Spinal cord (tissue), 10 donors: ENCODE measurements at places on chromosomes 3 and 15.
A peak's percentile ranks its signal among the peaks of the same experiment; 100 is the strongest.

DNA sequence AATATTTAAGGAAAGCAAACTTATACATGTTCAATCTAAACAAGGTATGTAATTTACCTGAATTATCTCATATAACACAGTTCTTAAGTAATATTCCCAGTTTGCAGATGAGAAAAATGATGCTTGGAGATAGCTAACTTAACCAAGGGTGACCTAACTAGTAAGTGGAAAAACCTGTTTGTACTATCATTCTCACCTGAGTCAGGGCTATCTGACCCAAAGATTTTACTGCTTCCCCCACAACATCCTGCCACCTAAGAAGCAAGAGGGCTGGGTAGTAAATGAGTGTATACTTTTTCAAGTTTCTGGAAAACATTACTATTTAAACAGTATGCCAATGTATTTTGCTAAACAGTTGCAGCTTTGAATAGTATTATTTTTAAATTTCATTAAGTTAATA lies 10.6 kb downstream of the TP63 start:
- DNase-seq, result no peak

DNA sequence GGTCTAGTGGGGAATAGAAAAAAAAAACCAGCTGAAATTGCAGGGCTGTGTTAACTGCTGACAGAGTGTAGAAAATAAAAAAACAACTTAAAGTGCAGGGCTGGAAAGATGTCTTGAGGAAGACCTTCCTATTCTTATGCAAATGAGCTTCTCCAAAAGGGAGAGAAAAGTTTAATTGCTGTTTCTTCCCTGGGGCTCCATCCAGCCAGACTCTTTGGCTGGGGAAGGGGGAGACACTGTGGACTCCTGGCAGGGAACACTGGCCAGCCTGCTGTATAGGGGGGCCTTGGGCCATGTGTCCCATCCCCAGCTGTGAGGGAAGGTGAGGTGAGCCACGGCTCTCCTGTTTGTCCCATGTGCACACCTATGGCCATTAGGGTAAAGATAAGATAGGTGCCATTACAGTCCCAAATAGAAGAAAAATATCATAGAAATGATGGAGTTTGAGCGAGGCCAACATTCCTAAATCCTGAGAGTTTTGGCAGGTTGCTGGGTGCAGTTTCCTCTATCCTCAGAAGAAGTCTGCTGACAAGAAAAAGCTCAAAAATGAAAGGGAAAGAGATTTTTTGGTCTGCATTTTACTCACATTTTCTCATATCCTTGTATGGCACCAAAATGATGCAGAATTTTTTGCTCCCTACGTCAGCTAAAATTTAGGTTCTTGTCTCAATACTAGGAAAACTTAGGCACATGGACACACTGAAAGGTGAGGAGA lies 901.7 kb downstream of the PLOD2 start:
- DNase-seq, result peak; percentile 11

- DNase-seq, result no peak
Observed at GRCh38 chr15:40697916-40698315, 2.9 kb downstream of the RAD51 start.

DNA sequence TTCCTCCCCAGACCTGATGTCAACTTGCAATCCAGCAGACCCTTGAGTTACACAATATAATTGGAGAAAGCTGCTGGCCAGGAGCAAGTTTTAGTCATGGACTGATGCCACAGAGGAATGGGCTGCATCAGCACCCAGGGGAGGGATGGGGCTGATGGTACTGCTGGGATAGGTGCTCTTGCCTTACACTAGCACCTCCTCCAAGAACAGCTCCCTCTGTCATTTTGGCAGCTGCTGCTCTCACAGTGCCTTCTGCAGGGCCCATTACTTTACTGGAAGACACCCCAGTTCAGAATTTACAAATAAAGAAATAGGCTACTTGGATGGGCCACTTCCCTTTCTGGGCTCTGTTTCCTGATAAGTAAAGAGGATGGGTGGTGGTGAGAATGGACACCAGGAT lies 85.3 kb upstream of the RORA start:
- no peak for DNase-seq

DNA sequence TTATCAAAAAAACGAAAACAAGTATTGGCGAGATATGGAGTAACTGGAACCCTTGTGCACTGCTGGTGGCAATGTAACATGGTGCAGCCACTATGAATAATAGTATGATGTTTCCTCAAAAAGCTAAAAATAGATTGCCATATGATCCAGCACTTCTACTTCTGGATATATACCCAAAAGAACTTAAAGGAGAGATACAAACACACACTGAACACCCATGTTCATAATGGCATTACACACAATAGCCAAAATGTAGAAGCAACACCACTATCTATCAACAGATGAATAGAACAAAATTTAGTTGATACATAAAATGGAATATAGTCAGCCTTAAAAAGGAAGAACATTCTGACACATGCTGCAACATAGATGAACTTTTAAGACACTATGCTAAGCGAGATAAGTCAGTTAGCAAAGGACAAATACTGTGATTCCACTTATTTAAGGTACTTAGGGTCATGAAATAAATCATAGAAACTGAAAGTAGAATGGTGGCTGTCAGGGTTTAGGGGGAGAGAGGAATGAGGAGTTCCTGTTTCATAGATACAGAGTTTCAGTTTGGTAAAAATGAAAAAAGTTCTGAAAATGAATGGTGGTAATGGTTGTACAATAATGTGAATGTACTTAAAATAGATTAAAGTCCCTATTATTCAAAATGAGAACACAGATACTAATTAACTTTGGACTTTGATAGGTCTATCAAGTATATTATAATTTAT lies 59.4 kb upstream of the IMPG2 start:
- no peak for DNase-seq

- DNase-seq, result no peak
Observed at GRCh38 chr3:40341671-40342070, 32.2 kb downstream of the EIF1B start.

- no peak for DNase-seq
Observed at GRCh38 chr3:196287090-196287439, 461 bp downstream of the PCYT1A start.

GRCh38 chr15:54481819-54482218 lies 503.6 kb downstream of the UNC13C start:
- DNase-seq, result no peak

DNA sequence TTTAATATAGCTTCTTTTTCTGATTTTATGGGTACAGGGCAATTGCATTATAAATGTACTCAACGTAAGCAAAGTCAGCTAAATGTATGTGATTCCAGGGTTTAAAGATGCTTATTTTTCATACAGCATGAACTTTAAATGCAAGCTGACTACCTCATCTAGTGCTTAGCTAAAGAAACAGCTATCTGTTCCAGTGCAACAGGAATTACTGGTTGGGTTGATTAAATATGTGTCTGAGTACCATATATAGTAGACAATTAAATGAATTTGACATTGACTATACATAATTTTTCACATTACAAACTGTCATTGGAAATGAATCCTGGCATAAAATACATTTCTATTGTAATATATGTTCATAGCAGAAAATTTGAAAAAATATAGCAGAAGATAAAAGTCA lies 26.3 kb upstream of the SV2B start:
- DNase-seq, result no peak

- DNase-seq, result no peak
Observed at GRCh38 chr3:56304069-56304468, 164.2 kb downstream of the ERC2 start.

DNA sequence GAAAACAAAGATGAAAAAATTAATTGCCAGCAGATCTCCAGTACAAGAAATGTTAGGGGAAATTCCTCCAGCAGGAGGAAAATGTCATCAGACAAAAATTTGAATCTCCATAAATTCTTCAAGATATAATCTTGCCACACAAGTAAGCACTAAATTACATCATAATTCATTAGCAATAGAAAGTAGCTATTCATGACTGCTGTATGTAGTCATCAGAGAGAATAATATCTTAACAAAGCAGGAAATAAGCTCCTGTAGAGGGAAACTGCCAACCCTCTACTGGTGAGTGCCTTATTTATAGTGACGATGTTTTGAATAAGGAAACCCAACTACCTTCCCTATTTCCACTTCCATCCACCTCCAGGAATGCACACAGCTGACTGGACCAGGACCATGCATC lies 15.8 kb upstream of the SLC27A2 start:
- DNase-seq, result no peak

GRCh38 chr3:52277972-52278509 lies 408 bp downstream of the WDR82 start:
- no peak for DNase-seq

GRCh38 chr3:25583343-25583742 lies 81.4 kb downstream of the TOP2B start:
- DNase-seq, result no peak

DNA sequence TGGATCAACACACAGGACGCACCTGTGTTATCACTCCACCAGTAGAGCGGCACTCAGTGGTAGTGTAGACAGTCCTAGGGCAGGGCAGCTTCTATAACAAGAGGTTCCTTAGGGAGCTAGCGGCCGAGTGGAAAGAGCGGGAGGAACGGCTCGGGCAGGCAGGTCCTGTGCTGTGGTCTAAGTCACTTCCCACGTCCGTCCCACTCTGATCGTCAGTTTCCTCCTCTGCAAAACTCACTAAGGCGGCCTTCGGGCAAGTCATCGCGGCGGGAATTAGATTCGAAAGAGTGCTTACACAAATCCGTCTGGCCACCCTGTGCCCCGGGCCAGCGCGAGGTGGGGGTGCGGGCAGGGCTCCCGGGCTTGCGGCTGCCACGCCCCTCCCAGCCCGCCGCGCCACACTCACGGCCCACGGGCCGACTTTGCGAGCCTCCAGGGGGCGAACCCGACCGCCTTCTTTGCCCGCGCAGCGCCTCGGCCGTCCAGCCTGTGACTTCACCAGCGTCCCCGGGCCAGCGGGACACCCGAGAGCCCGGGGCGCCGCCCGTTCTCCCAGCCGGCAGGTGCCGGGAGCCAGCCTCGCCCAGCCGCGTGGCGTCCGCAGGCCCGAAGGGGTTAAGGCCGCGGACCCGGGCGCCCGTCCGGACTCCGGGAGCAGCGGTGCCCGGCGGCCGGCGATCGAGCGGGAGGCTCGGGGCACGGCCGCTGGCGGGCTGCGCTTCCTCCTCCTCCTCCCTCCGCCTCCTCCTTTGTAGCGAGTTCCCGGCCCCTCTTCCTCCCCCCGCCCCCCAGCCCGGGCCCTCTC lies 416 bp upstream of the CORO2B start:
- DNase-seq, result no peak

DNA sequence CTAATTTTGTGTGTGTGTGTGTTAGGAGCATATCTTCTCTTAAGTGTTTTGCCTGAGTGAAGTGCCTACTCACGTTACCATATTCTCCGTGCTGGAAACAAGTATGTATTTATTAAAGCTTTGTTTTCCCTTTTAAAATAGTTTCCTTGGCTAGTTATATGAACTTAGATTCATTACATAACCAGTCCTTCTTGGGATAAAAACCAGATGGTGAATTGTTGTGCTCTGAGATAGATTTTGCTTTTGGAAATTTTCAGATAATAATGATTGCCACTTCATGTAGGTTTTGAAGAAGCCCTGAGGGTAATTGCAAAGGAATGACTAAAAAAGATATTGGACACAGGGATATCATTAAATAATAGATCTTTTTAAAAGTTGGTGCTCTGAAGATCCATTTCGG lies 390.2 kb upstream of the SGO1 start:
- DNase-seq, result no peak

DNA sequence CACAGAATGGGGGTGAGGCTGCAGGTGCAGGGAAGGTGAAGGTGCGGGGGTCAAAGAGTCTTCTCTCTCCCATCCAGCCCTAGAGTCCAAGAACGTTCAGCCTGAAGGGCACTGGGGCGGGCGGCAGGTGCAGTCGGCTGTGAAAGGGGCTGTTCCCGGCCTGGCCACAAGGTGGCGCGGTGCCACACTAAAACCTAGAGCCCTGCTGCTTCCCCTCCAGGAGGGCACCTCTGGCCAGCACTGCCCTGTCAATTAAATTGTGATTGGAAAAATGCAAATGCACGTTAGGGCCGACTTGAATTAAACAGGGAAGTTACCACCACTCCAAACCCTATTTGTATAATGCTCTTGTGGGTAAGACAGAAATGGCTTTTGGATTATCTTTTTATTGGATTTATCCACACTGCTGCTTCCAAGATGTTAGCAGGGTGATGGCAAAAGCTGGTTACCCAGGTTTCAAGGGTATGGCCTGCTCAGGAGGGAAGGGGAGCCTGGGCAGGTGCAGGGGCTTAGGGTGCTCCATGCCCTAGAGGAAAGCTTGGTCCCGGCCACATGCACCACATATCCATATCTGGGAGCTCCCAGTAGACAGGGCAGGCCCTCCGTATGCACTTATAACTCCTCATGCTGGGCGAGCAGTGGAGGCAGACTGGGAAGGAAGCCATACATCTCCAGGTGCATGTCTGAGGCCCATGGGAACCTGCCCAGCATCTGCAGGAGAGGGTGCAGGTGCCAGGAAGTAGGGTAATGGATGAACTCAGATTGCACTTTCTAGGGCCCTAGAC lies 119.8 kb downstream of the ADCY5 start:
- no peak for DNase-seq

GRCh38 chr3:14481646-14482036 lies 58.5 kb downstream of the GRIP2 start:
- DNase-seq, result no peak

- DNase-seq, result no peak
Observed at GRCh38 chr3:129535075-129535474, 6.6 kb downstream of the RHO start.

DNA sequence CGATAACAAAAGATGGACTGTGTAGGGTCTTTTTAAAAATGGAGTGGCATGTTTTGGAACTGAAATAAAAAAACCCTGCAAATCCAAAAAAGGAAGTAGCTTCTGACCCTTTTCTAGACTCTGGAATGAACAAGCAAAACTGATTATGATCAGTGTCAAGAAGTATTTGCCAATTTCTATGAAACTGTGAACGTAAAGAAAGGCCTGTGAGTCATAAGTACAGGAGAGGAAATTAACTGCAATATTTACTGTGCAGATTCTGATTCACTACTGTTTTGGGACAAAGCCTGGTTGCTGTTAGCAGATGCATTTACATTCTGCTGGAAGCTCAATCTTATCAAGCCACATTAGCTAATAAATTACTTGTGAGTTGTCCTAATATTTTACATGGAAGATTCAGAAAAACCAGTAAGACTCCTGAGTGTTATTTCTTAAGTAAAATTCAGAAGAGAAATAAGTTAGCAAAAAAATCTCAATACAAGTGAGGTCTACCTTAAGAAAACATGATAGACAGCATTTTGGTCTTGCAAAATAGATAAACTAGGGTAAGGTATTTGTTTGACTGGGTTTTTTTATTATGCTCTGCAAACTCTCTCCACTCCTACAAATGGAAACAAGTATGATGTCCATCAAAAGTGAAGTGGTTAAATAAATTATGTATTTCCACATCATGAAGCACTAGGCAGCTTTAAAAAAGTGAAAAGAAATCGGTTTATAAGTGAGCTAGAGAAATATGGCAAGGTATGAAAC lies 90.2 kb upstream of the LMOD3 start:
- DNase-seq, result no peak
